Right kidney (tissue), 9 donors: ENCODE measurements at places on chromosomes 12 and 14.

DNA sequence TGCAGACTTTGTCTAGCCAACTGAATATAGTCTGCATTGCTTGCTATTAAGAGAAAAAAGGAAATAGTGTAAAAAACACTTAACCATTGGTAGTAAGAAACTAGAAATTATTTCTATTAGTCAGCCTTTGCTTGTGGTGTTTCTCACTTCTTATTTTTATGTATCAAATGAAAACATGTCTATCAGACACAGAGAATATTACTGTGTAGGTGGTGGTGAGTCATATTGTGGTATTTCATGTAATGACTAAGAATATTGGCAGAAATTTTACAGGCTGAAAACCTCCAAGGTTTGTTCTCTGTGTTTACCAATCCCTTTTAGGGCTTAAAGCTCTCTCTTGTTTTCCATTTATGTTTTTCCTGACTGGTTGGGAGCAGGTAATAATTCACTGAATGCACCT, 87.2 kb downstream of the DAAM1 start:
- DNase-seq: no peak

- DNase-seq: no peak
Measured at GRCh38 chr12:122527478-122527944, 462 bp downstream of the KNTC1 start.

- no peak for DNase-seq
Measured at GRCh38 chr14:79515158-79515557, 696.1 kb downstream of the DIO2 start.

GRCh38 chr12:123992118-123992825, 19.3 kb downstream of the ZNF664 start:
- no peak for DNase-seq

GRCh38 chr12:132711080-132711843, 620 bp downstream of the PGAM5 start:
- peak; percentile 46 for DNase-seq

DNA sequence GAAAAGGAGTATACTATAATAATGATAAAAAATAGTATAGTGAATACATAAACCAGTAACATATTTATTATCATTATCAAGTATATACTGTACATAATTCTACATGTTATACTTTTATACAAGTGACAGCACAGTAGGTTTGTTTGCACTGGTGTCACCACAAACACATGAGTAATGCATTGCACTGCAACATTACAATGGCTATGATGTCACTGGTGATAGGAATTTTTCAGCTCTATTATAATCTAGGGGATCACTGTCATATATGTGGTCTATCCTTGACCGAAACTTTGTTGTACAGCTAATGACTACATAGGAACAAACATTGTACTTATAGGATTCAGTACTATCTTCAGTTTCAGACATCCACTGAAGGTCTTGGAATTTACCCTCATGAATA, 165.8 kb upstream of the SYT1 start:
- DNase-seq: no peak

GRCh38 chr14:78933948-78934524, 763.9 kb downstream of the NRXN3 start:
- DNase-seq: no peak

DNA sequence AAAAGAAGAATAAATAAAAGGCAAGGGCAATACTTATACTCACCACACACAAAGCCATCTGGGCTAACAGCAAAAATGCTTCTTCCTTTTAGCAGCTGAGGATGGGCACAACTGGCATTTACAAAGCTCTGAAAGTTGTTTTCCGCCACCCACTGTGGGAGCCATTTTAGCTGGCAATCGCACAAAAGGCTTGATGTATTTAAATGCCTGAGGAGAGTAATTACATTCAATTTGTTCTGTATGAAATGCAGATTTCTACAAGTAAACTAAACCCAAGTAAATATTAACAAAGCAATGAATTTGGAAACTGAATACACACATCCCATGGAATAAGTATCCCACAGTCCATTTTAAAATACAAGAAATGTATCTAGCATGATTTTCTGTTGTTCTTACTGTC, 37.5 kb downstream of the LRIG3 start:
- DNase-seq: no peak

GRCh38 chr12:87021400-87021799, 765.2 kb upstream of the MGAT4C start:
- no peak for DNase-seq

DNA sequence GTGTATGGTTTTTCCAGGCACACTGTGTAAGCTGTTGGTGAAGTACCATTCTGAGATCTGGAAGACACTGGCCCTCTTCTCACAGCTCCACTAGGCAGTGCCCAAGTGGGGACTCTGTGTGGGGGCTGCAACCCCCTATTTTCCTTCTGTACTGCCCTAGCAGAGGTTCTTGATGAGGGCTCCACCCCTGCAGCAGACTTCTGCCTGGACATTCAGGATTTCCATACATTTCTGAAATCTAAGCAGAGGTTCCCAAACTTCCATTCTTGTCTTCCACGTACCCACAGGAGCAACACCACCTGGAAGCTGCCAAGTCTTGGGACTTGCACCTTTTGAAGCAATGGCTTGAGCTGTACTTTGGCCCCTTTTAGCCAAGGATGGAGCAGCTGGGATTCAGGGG, 85.2 kb upstream of the PRMT8 start:
- no peak for DNase-seq

DNA sequence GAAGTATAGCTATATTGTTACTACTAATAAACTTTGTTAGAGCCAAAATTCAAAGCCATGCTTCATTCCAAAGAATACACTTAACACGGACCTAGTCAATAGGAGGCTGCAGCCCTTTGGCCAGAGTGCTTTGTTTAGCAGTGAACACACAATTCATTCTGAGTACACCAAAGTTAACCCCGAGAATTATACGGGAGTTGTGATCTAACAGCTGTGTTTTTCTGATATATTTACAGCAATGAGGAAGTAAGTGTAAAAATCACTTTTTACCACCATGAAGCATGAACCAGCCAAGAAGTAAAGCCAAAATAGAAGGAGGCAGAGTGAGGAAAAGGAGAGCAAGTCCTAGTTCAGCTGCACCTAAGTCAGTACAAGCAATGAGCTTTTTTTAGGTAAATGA, 156.8 kb upstream of the PDE3A start:
- DNase-seq: no peak

DNA sequence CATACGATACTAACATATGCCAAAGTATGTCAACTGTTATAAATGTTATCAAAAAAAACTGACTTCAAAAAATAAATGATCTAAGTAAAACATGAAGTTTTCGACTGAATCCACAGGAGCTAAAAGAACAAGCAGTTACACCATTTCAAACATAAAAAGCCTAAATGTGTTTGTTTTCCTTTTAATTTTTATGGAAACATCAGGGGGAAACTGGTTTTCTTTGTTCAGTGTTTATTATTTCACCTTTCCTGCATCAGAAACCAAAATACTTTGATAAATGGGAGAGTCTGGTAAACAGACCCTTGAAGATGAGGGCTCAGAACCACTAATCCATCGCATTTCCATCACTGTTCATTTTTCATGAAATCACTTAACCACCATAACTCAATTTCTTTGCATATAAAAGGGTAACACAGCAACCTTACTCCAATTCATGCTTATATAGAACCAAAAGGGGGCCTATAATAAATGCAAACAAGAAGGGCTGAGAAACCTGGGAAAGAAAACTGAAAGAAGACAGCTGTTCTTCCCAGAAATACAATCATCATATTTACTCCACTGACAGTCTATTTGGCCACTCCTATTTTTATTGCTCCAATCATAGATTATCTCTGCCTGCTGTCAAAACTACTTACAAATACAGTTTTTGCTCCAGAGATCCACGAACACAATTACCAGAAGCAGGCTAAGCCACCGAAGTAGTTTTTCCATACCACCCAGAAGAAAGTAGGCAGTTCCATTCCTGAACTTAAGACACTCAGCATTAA, 17.0 kb downstream of the FGD6 start:
- DNase-seq: no peak

GRCh38 chr12:120762086-120762485, 36.5 kb downstream of the ACADS start:
- DNase-seq: no peak

DNA sequence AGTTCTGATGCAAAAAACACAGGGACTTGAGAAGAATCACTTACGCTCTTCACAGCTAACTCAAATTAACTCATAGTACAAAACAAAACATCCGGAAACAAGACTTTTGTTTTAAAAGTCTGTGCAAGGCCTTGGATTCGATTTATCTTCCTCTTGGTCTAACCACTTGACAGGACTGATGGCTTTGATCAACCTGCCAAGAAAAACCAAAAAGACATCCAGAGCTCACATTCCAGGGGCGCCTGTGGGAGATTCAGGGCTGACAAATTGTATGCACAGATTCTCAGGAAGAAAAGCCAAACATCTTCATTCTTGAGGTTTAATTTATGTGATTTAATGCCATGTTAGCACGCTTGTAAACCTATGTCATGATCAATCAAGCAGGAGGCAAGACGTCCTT, 129.1 kb upstream of the TMCC3 start:
- peak; percentile 19 for DNase-seq

DNA sequence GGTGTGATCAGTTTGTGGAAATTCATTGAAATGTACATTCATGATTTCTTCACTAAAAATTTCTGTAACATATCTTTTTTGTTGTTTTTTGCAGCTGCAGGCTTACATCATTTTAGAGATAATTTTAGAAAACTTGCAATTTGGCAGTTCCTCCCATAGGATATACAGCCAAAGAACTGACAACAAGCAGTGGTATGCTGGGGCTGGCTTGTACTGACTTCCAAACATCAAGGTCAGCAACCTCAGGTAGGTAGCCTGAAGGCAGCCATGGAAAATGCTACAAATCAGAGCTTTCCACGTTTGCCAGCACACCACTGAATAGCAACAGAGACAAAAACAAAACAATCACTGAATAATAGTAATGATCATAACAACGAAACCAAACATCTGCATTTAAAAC, 21.2 kb downstream of the TRIM9 start:
- DNase-seq: no peak

- no peak for DNase-seq
Measured at GRCh38 chr12:84161296-84161695, 751.3 kb downstream of the SLC6A15 start.

GRCh38 chr14:97380539-97380941, 583.4 kb downstream of the VRK1 start:
- DNase-seq: no peak

- no peak for DNase-seq
Measured at GRCh38 chr12:11150832-11151231, 16.4 kb upstream of the TAS2R30 start.

DNA sequence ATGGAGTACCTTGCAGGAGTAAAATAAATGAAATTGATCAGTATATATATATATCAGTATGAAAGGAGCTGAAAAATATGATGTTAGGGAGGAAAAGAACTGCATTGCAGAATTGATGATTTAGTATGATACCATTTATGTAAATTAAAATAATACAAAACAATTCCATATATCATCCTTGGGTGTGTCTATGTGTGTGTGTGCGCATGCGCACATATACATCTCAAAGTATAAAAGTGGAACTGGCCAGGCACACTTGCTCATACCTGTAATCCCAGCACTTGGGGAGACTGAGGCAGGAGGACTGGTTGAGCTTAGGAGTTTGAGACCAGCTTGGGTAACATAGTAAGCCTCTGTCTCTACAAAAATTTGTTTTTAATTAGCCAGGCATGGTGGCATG, 15.4 kb downstream of the GALNT16 start:
- DNase-seq: no peak

GRCh38 chr12:13537623-13538022, 341.1 kb downstream of the EMP1 start:
- DNase-seq: no peak

- DNase-seq: no peak
Measured at GRCh38 chr12:6193853-6194815, 6.1 kb upstream of the CD9 start.

GRCh38 chr14:84361476-84361875, 1168.5 kb upstream of the FLRT2 start:
- DNase-seq: no peak

GRCh38 chr12:83196694-83197350, 510.1 kb downstream of the TMTC2 start:
- DNase-seq: no peak
